ENCODE measurements at places on chromosomes 16 and 17. TPM values are rescaled to one million over a fixed set of nuclear protein-coding genes. Genes with fewer than 3 reads are reported as not detected.

MMP28 gene
- total RNA-seq: 45.9 TPM

B4GALNT2 gene
- not detected for total RNA-seq

RTN4RL1 gene
- 8.1 TPM for total RNA-seq

ORMDL3 gene
- 145 TPM for total RNA-seq

ZCCHC14 gene
- total RNA-seq: 15.6 TPM

SLC46A1 gene
- total RNA-seq: 16.3 TPM

GRB7 gene
- total RNA-seq: 0.44 TPM

KCNH6 gene
- not detected for total RNA-seq

All from subcutaneous adipose tissue (tissue), 4 donors.